ENCODE measurements at places on chromosomes 13 and 19.
A peak's percentile ranks its signal among the peaks of the same experiment; 100 is the strongest.

DNA sequence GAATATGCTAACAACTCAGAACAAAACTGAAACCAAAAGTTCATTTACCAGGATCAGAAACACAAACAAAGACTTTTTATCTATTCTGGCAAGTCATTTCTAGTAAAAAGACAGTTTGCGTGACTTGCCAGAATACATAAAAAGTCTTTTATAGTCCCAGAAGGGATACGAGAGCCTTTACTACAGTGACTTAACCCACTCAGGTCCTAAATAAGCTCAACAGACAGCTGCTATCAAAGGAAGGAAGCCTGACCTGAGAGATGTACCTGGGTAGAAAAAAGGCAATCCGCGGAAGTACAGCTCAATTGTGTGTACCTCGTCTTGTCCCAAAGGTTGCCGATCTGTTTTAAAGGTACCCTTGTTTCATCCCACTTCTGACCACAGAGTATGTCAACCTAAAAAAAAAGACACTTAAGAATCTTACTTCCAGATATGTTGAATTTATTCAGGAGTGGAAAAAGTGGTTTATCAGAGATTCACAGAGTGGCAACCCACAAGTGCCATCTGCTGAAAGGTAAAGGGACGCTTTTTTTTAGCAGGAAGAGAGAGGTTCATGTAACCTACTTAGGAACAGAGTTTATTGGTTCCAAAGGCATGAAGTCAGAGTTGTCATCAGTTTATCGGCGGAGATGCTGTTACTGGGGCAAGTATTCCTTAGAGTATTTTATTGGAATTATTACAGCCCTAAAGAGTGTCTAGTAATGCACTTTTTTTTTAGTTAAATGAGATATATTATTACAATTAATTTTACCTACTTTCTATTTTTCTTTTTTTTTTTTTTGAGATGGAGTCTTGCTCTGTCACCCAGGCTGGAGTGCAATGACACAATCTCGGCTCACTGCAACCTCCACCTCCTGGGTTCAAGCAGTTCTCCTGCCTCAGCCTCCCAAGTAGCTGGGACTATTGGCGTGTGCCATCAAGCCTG, 69.7 kb upstream of the C1QTNF9B start:
- no peak for DNase-seq

GRCh38 chr13:28746287-28746612, 27.5 kb upstream of the SLC46A3 start:
- no peak for DNase-seq

- no peak for DNase-seq
These were observed 45.8 kb downstream of the SOX1 start for GRCh38 chr13:112112534-112113276.

GRCh38 chr19:17289489-17289888, 7.8 kb downstream of the ANKLE1 start:
- DNase-seq: peak; percentile 30

Data from NCI-H2081 (cell line).